ENCODE measurements at places on chromosomes 6 and 20. TPM values are rescaled to one million over a fixed set of nuclear protein-coding genes. Genes with fewer than 3 reads are reported as not detected.
A peak's percentile ranks its signal among the peaks of the same experiment; 100 is the strongest.

DNA sequence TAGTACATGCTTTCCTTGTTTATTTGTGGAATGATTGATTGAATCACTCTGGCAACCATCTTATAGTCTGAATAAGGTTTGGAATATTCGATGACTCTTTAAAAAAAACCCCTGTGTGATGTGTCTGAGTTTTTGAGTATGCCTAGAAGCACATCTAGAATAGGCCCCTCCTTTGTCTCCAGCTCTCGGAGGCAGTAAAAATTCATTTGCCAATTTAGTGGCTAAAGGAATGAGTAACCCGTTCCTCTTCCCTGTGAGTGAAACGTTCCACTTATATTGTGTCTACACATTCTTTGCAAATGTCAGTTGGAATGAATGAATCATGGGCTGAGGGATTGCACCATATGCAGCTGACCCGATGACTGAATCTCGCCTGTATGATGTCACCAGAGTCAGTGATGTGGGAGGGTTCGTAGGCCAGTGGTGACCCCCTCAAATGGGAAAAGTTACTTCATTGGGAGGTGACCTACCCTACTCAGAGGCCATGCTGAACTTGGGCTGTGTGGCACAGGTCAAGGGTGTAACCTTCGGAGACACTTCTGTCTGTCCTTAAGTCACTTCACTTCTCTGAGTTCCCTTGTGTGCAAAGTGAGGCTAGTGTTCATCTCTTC lies 21.6 kb downstream of the MOCS3 start:
- DNase-seq = peak; percentile 92

GRCh38 chr6:142300302-142300701 lies 1.5 kb upstream of the ADGRG6 start:
- no peak for DNase-seq

The VSX1 gene
- total RNA-seq = not detected

GRCh38 chr20:7257692-7258466 lies 490.4 kb downstream of the BMP2 start:
- no peak for DNase-seq

The SUMO4 gene
- not detected for total RNA-seq

GRCh38 chr6:134577998-134578397 lies 260.1 kb upstream of the SGK1 start:
- peak; percentile 7 for DNase-seq

The CEP162 gene
- 17.4 TPM for total RNA-seq

- DNase-seq = no peak
Measured at GRCh38 chr6:140228491-140228890, 854.0 kb upstream of the CITED2 start.

DNA sequence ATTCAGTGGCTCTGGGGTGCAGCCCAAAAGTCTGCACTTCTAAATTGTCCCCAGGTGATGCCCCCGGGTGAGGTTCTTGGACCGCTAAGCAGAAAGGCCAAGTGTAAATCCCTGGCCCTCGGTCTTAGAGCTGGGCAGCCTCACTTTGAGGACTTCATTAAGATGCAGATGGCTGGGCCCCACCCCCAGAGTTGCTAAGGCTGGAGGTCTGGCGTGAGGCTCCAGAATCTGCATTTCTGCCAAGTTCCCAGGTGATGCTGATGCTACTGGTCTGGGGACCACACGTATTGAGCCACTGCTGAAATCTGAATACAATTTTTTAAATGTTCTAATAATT lies 735 bp upstream of the SLC23A2 start:
- no peak for DNase-seq

DNA sequence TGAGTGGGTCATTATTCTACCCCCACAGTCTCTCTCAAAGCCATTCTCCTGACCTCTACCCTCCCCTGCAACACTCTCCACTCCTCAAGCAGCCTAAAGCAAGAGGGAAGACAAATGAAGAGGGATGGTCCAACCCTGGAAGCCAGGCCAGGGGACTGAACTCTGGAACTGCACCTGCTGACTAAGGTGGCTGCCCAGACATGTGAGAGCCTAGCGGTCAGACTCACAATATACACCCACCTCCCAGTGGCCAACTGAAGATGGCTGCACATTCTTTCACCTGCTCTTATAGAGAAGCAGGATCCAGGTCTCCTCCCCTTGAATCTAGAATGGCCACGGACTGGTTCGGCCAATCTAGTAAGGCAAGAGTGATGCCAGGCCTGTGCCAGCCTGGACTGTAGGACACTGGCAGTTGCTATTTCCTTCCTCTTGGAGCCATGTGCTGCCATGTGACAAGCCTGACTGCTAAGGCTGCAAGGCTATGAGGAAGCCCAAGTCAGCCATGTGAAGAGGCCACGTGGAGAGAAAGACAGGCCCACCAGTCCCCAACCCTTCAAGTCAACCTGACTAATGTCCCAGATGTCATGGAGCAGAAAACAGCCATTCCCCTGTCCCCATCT lies 31.8 kb downstream of the ACSS1 start:
- no peak for DNase-seq

DNA sequence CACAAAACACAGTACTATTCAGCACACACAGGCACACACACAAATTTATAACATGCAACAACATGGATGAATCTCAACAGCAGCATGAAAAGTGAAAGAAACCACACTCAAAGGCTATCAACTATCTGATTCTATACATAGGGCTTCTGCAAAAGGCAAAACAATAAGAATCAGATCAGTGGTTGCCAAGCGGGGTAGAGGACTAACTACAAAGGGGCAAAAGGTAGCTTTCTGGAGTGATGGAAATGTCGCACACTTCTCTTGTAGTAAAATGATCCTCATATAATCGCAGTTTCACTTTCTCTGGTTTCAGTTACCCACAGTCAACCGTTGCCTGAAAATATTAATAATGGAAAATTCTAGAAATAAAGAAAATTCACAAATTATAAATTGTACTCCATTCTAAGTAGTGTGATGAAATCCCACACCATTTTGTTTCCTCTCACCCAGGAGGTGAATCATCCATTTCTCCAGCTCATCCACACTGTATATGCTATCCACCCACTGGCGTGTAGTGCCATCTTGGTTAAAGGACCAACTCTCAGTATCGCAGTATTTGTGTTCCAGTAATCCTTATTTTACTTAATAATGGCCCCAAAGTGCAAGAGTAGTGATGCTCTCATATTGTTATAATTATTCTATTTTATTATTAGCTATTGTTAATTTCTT lies 12.8 kb upstream of the PLN start:
- no peak for DNase-seq

DNA sequence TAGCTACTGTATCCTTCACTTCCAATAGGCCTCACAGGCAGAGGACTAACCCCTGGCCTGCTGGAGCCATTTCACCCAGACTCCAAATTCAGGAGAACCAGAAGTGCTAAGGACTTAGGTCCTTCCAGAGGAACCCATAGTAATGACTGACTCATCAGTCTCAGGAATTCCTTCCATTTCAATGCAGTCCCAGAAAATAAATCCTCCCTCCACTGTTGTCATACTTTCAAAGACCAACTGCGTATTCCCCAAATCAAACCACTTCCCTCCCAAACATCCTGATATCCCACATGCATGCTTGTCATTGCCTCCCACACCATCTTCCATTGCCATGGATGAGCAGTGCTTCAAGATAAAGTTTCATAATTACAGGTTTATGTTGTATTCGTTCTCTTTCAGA lies 31.8 kb upstream of the NT5E start:
- peak; percentile 49 for DNase-seq

- DNase-seq = no peak
Measured at GRCh38 chr6:133309579-133309978, 68.4 kb downstream of the EYA4 start.

- DNase-seq = no peak
Measured at GRCh38 chr6:85429346-85429745, 20.5 kb upstream of the NT5E start.

DNA sequence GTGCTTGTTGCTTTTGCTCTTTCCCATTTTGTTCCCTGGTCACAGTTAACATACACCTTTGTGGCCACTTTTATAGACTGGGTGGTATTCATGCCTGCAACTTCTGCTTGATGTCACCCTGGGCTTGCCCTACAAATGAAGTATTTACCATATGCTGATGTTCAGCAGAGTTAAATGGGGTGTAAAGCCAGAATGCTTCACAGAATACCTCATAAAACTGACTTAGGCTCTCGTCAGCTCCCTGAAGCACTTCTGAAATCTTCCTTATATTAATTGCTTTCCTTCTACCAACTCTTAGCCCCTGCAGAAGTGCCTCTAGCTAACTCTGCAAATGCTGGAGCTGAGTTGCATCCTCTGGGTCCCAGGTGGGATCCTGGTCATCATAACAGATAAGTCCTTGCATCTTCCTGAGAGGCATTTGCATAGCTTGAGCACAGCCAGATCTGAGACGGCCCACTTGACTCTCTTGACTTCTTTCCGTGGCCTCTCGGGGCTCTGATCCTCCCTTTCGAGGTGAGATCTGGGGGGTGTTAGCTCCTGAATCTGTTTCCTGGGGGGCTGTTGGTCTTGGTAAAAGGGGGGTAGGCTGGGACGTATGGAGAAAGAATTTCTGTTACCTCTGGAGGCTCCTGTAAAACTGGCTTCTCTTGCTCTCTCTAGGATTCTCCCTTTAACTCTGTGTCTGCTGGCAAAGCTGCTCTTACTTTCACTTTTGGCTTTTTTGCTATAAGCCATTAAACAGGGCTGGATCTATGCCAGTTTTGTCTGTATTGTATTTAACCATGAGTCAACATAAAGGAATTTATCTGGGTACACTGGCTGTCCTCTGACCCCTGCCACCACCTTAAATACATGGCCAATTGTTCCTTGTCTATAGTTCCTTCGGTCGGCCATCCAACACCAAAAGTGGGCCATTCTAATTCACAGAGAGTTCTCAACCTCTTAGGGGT lies 223.0 kb upstream of the SYNCRIP start:
- peak; percentile 77 for DNase-seq

The INSM1 gene
- total RNA-seq = not detected

GRCh38 chr6:75044846-75045245 lies 161.0 kb downstream of the COL12A1 start:
- DNase-seq = no peak

DNA sequence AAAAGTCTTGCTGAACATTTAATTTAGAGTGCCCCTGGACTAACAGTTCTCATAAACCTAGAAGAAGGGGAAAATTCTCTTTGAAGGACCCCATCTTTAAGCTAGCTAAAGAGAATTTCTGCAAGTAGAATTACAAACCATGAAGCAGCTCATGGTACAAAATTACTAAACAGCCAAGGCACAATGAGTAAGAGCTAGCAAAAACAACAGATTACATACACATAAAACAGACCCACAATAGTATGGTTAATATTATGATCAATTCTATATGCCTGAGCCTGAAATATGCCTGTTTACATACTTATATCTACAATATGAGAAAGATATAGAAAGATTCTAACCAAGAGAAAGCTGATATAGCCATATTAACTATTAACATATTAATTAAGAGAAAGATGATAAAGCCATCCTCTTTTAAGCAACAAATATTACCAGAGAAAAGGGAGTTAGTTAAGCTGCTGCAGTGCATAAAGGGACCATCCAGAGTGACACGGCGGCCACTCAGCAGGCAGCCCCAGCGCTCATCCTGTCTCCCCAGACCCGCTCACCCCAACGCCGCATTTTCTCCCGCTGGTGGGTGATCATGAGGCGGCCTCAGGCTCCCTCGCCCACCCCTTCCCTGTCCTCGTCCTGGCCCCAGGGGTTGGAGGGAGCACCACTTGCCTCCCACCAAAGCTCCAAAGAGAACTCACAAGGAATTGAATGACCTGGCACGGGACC lies 98.4 kb upstream of the CARMIL1 start:
- DNase-seq = no peak

DNA sequence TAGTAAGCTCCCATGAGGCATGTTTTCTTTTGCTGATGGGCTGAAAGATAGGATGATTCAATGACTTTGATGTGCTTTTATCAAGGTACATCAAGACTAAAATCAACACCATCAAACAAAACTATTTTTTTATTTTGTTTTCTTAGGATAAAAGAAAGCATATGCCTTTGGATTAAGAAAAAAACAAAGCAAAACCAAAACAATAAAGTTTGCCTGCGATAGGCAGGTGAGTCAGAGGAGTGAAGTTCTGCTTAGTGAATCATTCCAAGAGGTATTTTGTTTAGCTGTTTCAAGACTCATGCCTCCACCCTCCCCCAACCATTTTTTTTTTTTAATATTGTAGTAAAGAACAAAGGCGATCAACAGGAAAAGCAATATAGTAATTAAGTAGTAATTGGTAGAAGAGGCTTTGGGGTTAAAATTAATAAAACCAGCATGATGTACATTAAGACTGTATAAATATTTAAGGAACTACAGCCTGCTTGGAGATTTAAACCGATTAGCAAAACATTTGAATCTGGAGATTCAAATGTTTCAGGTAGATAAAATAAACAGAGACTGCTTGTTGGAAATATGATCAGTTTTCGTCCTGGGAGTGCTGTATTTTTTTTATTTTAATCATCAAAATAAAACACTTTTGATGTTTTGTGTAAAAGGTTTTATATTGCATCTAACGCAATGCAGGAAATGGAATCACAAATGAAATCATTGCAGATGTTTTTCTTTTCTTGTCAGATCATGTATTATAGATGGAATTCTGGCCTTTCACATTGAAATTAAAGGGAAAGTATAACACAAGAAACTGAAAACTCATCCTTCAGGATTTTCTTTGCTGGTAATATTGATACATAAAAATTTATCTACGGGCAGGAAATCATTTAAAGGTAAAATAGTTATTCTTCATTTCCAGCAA lies 482.3 kb upstream of the MANEA start:
- DNase-seq = peak; percentile 39

The RSPH9 gene
- not detected for total RNA-seq

DNA sequence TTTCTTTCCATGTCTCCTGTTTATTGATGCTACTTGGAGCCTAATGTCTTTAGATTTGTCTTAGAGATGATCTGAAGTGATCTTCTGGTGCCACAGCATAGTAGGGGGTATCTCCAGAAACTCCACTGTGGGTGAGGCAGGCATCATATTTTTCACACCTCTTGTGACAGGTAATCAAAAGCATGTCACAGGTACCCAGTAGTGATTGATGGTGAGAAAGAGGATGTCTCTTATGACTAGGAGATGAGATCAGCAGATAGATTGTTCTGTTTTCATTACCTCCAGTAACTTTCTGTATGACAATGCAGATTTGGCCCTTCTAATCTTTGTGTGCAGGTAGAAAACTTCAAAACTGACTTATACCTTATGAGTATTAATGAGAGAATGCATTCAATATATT lies 13.5 kb downstream of the NCOA7 start:
- no peak for DNase-seq

The SRMS gene
- not detected for total RNA-seq

- DNase-seq = peak; percentile 55
Measured at GRCh38 chr6:137699031-137699683, 167.9 kb upstream of the TNFAIP3 start.

- no peak for DNase-seq
Measured at GRCh38 chr6:138897031-138897430, 91.0 kb downstream of the REPS1 start.

- no peak for DNase-seq
Measured at GRCh38 chr6:138891255-138891986, 95.5 kb downstream of the ECT2L start.

Measured in Daoy (cell line).